ENCODE measurements at places on chromosomes 7 and 10. TPM values are rescaled to one million over a fixed set of nuclear protein-coding genes. Genes with fewer than 3 reads are reported as not detected.

Gene ANK3
- total RNA-seq, result 4.8 TPM

Gene TLX1
- not detected for total RNA-seq

Gene GNG11
- total RNA-seq, result not detected

DNA sequence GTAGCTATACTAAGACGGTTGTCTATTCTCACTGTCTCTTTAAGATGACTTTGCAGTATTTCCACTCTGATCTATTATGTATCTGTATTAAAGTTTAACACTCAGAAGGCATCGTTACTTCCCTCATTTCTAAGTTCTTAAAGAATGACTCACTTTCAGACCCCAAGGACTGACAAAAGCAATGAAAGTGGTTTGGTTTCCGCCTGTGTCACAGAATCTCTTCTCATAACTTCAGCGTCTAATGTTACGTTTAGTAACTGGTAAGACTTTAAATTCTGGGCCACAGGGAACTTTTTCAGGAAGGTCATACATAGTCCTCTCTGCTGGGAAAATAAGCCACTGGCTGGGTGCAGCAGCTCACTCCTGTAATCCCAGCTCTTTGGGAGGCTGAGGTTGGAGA, 892.0 kb upstream of the AUTS2 start:
- DNase-seq, result no peak

- DNase-seq, result no peak
These were observed 13.2 kb downstream of the SHOC2 start for GRCh38 chr10:110932505-110933180.

DNA sequence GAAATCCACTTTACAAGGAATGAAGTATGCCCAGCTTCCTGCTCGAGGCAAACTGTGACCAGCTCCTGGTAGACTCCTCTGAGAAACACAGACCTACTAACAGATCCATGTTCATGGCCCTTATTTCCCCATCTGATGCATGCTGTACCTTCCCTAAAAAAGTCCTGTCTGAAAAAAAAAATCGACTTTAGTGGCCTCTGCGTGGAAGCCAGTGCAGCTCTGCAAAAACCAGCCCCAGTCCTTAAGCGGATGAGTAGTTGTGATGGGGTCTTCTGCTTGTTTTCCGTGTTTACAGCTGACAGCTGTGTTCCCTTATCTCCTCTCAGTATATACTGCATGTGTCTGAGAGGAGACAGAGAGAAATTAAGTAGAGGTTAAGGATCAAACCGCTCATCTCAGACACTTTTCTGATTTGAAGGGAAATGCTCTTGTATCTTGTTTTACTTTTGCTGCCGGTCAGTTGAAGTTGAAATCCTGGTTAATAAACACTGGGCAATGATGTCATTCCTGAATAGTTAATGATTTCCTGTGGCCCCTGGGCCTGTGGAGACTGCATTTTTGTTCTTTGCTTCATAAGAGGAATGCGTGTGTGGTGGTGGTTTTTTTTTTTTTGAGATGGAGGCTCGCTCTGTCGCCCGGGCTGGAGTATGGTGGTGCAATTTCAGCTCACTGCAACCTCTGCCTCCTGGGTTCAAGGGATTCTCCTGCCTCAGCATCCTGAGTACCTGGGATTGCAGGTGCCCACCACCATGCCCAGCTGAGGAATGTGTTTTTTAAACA, 67.6 kb downstream of the DOCK1 start:
- no peak for DNase-seq

- DNase-seq, result no peak
These were observed 196.4 kb downstream of the ANKRD7 start for GRCh38 chr7:118420888-118421287.

DNA sequence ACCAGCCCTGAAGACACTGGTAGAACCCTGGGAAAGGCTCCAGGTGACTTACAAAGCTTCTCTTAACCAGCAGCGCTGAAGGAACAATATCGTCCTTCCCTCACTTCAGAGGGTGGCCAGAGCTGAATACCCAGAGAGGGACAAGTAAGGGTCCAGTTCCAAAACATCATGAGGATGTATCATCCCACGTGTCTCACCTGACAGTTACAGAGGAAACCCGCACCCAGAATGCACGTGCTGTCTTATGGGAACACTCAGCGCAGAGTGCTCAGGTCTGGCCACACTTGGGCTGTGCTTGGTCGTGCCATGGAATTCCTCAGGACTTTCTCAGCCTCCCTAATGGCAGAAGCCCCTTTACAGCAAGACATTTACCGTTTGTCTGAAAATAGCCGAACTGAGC, 46.9 kb upstream of the BTBD16 start:
- DNase-seq, result no peak

- DNase-seq, result no peak
These were observed 51.5 kb upstream of the GRM3 start for GRCh38 chr7:86592185-86592584.

- no peak for DNase-seq
These were observed 115.6 kb upstream of the RNF32 start for GRCh38 chr7:156524818-156525597.

- DNase-seq, result no peak
These were observed 5.2 kb upstream of the MALRD1 start for GRCh38 chr10:19043431-19043830.

DNA sequence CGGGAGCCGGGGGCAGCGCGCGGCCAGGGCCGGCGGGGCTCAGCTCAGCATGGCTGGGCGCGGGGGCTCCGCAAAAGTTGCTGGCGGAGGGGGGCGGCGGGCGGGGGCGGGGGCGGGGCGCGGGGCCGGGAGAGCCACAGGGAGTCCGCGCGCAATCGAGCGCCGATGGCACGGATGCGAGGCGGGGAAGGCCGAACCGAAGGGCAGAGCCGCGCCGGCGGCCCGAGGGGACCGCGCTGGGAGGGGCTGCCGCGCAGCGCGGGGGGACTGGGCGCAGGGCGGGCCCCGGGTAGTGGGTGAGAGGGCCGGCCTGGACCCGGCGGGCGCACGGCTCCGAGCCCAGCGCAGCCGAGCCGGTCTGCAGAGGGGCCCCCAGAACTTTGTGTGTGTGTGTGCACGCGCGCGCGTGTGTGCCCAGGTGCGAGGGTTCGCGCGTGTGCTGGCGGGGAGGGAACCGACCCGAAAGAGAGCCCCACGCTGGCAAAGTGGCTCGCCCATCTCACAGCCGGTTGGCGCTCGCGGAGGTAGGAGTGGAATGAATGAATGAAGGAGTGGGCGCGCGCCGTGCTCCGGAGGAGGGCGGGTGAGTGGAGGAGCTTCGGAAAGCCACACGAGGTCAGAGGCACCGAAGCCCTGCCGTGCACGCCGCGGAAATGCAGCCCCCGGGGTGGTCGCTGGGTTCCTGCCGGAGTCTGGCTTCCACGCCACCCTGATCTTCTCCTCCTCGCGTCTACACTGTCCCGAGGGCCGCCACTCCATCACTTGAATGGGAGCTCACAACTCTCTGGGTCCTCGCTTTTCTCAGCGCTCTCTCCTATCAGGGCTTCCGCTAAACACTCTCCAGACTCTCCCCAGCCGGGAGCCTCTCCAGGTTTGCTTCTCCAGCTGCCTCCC, at the start of gene HIPK2:
Gene HIPK2 (minus strand): TSS at position 51 of the 894 bp plus-strand sequence. CDS start 375 bp downstream, outside the sequence.
- DNase-seq, result peak; percentile 77
